ENCODE measurements at places on chromosomes 5 and 9. TPM values are rescaled to one million over a fixed set of nuclear protein-coding genes. Genes with fewer than 3 reads are reported as not detected.

DNA sequence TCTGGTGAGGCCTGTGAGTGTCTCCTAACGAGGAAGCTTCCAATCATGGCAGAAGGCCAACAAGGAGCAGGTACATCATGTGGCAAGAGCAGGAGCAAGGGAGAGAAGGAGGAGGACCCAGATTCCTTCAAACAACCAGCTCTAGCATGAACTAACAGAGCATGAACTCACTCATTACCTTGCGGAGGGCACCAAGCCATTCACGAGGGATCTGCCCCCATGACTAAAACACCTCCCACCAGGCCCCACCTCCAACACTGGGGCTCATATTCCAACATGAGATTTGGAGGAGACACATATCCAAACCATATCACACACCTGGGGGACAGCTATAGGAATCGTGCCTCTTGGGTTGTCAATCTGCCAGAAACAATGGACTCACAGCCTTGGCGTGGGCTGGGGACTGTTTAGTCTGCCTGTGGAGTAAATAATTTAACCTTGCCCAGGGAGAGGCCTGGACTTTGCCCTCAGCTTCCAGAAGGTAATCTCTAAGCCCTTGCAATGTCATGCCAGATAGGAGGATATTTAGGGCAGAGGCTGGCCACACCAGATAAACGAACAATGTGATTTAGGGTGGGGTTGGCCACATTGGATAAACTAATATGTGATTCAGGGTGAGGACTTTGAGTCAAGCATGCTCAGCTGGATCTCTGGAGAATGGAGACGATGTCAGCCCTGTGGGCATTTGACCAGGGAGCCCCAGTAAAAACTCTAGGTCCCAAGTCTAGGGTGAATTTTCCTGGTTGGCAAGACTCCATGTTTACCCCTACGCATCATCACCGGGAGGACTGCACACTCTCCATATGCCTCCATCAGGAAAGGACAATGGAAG is 13.6 kb upstream of the VDAC1 start:
- DNase-seq = peak; percentile 37

DNA sequence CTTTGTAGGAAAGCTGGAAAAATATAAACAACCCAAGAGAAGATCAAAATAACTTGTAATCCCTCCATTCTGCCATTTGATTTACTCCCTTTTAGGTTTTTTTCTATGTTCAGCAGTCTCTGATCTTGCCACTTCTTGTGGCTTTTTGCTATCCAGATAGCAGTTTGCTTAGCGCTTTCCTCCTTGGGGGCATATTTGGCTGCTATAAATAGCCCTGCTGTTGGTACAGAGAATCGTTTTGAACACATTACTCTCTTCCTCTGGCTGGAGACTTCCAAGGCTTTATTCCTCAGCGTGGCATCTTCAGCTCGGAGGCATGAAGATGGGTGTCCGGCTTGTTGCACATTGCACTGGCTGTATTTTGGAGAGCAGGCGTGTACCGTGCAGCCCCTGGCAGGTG is 38.6 kb downstream of the HMCN2 start:
- DNase-seq = no peak

GRCh38 chr5:109921735-109922380 is 232.1 kb downstream of the MAN2A1 start:
- DNase-seq = no peak

IFNA13 gene
- not detected for total RNA-seq

KCNV2 gene
- not detected for total RNA-seq

- DNase-seq = no peak
Observed at GRCh38 chr5:71533615-71534014, 53.5 kb upstream of the MCCC2 start.

GRCh38 chr5:96079075-96079474 is 117.4 kb upstream of the ELL2 start:
- DNase-seq = no peak

GRCh38 chr5:173383711-173384110 is 55.5 kb upstream of the STC2 start:
- DNase-seq = no peak

DNA sequence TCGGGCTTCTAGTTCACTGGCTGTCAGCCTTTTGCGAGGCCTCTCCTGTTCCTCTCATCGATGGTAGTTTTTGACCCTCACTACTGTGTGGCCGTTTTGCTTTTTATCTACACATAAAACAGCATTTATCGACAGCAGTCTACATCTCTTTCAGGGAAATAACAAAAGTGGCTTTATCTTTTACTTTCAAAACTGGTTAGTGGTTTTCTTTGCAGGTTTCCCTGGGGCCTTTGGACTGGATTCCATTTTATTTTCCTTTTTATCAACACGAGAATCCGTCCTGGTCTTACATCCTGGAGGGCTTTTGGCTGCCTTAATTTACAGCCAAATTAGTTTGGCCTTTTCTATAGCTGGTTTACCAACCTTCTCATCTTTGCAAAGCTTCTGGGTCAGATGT is 793 bp upstream of the PKD2L2 start:
- no peak for DNase-seq

DNA sequence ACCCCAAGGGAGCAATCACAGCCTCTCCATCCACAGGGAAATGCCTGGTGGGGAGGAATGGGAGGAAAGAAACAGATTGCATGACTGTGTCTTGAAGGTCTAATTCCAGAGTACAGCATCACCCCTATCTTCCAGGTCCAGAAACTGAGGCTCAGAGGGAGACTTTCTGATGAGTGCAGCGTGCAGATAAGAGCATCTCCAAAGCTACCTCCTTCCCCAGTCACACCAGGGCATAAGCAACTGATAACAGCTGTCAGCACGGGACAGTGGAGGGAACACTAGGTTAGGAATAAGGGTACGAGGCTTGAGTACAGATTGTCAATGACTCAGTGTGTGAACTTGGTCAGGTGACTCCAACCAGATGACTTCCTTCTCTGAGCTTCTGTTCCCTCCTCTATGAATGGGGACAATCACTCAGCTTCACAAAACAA is 126.9 kb downstream of the KCNIP1 start:
- no peak for DNase-seq

DIRAS2 gene
- not detected for total RNA-seq

DNA sequence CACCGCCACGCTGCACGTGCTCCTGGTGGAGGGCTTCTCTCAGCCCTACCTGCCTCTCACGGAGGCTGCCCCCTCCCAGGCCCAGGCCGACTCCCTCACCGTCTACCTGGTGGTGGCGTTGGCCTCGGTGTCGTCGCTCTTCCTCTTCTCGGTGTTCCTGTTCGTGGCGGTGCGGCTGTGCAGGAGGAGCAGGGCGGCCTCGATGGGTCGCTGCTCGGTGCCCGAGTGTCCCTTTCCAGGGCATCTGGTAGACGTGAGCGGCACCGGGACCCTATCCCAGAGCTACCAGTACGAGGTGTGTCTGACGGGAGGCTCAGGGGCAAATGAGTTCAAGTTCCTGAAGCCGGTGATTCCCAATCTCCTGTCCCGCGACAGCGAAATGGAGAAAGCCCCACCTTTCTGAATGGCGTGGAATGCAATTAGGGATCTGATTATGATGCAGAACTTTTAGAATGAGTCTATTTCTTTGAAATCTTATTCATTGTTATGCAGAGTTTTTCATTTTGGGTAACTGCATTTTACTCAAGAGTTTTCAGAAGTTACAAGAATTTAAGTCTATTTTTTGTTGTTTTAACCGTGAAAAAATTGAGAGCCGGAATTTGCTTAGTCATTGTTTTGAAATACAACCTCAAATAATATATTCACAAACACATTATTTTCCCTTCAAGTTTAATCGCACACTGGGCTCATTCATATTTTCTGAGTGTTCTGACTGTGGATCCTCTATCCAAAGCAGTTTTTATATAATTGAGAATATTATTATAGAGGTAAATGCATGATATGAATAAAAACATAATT is 8.5 kb upstream of the PCDHB15 start:
- no peak for DNase-seq

DNA sequence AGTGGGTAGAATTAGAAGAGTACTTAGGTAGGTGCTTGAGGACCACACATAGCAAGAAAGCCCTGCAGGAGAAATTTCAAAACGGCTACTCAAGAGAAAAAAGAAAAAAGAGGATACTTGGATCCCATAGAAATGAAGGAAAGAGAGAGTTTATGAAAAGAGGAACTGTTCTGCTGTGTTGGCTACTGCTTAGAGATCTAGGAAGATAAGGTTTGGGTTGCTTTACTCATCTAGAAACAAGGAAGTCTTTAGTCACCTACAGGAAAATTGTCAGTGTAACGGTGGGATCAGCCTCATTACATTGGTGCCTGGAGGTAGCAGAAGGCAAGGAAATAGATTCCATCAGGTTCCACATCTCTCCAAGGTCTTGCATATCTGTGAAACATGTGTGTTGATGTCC is 14.8 kb upstream of the C5orf46 start:
- no peak for DNase-seq
